ENCODE measurements at places on chromosomes 5 and 9.

DNA sequence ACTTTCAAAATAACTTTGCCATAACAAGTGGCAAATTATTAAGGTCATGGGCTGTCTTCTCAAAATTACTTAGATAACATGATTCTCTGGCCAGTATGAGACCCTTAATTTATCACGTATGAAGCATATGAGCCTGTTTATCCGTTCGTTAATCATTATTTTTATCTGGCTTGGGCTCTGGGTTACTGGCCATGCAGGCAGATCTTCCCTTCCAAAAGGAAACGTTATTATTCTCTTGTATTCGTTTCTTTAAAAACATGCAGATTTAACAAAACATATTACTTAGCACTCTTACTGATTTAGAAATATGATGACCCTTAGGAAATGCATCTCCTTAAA is 148.6 kb downstream of the DOCK8 start:
- DNase-seq: no peak

DNA sequence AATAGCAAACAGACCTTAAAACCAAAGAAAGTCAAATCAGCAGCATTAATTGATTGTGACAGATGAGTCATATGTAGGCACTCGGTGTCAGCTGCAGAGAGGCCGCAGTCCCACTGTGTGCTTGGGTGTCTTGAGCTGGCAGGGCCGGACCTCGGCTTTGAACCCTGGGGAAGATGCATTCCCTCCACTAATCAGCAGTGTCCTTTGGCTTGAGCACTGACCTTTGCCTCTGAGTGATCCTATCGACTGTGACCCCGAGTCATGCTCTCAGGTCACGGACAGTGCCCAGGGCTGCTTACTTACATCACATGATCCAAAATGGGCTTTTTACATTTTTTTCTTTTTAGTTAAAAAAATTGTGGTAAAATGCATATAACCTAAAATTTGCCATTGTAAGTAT is 188.7 kb downstream of the GADD45G start:
- no peak for DNase-seq

DNA sequence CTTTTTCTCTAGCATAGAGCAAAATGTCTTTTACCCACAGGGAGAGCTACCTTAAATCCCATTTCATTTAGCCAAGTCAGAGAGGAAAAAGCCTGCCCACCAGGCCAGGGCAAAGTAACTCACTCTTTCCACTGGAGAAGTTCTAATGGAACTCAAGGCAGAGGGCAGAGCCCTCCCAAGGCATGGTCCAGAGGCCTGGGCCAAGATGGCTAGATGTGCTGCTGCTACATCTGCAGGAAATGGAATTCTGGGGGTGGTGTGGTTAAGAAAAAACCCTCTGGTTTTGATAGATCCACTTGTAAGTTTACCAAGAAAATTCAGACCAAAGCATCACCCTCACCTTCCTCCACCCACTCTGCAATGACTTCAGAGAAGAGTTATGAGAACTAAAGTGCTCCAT is 37.3 kb downstream of the CSF2 start:
- DNase-seq: no peak

DNA sequence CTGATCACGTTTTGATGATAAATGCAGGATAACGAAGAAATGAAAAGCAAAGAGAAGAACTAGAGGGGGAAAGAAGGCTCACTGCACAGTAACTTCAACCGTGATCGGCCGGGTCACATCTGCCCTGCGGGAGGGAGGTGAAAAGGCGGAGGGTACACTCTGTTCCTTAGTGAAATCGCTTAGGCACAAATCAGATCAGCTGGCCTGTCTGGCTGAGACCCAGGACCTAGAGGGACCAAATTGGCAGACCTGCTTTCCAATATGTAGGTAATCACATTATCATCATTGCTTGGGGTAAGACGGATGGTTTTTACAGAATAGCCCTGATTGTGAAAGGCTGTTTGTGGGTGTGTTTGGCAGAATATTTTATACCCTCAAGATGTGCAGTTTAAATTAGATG is 82.2 kb downstream of the SLC28A3 start:
- DNase-seq: no peak

- DNase-seq: no peak
Observed at GRCh38 chr5:95649842-95650620, 3.5 kb downstream of the RFESD start.

DNA sequence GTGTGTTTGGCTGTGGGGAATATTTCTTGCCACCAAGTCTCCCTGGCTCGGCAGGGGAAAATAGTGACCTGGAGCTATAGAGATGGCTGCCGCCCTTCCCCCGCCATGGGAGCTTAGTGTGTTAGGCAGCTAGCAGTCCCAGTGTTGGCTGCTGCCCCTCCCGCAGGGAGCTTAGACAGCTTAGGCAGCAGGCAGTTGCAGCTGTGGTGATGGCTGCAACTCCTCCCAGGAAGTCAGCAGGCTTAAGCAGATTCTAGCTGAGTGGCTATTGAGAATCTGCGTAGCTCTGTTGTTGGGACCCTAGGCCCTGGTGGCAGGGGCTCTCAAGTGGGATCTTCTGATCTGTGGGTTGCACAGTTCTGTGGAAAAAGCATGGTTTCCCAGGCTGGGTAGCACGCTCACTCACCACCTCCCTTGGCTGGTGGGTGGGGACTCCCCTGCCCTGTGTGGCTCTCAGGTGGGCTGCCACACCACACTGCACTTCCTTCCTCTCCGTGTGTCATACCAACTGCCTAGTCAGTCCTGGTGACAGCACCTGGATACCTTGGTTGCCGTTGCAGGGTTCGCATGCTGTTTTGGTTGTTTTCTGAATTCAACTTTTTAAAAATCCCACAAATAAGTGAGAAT is 9.3 kb downstream of the OR1N2 start:
- DNase-seq: peak; percentile 40

DNA sequence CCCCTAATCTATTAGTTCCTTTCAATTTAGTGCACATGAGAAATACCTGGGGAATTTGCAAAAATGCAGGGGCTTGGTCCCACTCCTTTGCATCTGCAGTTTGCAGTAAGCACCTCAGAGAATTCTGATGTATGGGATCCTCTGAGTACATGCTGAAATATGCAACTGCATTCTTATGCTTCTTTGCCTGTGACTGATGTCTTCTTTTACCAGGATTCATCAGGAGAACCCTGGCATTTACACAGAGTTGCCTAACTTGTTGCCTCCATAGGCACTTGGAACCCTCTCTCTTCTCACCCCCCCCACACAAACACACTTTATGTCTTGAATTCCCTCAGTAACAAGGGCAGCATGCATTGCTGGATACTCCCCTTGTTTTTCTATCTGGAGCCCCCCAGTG is 173.1 kb downstream of the KDM4C start:
- DNase-seq: no peak

DNA sequence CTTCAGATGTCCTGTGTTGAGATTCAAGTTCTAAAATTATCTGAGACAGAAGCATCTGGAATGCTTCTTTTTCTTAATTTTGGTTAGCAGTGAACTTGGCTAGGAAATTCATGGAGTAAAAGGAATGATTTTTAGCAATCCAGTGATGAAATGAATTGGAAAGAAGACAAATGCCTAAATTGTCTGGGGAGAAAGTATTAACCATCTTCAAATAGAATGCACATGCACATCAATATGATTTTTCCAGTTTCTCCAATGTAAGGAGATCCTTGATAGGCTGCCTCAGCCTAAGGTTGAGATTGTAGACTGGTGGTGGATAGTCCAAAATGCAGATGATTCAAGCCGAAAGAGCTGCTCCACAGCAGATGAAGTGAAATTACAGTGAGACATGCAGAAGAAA is 106.7 kb downstream of the PCSK5 start:
- DNase-seq: no peak

- no peak for DNase-seq
Observed at GRCh38 chr9:27367175-27367798, 70.3 kb upstream of the EQTN start.

DNA sequence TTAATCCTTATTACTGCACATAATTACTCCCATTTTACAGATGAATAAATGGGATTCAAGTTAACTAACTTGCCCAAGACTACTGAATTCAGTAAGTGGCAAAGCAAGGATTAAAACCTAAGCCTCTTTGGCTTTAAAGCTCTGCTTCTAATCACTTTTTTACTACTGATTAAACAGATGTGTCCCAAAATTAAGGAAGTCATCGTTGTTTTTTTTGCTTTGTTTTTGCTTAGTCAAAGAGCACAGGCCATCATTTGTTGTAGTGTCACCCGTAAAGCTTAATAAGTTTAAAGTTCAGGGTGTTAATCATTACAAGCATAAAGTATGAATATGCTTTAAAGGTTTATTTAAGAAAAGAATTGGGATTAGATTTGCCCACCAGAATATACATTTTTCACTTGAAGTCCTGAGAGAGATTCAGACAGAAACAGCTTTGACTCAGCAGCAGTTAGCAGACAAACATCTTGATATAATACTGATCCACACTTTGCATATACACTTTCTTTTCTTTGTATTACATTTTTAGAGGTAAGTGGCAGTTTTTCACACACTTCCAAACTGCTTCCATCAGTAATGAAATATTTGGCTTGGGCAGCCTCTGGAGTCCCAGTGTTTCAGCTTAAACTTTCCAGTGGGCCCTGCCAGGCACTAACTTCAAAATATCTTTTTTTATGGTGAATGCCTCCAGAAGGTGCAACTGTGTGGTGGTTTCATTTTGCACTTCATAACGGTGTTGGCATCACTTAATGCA is 52.7 kb downstream of the PIK3R1 start:
- DNase-seq: no peak

- DNase-seq: no peak
Observed at GRCh38 chr5:133316346-133317343, 264.8 kb downstream of the HSPA4 start.

GRCh38 chr5:128216860-128217531 is 133.4 kb downstream of the SLC12A2 start:
- DNase-seq: no peak

DNA sequence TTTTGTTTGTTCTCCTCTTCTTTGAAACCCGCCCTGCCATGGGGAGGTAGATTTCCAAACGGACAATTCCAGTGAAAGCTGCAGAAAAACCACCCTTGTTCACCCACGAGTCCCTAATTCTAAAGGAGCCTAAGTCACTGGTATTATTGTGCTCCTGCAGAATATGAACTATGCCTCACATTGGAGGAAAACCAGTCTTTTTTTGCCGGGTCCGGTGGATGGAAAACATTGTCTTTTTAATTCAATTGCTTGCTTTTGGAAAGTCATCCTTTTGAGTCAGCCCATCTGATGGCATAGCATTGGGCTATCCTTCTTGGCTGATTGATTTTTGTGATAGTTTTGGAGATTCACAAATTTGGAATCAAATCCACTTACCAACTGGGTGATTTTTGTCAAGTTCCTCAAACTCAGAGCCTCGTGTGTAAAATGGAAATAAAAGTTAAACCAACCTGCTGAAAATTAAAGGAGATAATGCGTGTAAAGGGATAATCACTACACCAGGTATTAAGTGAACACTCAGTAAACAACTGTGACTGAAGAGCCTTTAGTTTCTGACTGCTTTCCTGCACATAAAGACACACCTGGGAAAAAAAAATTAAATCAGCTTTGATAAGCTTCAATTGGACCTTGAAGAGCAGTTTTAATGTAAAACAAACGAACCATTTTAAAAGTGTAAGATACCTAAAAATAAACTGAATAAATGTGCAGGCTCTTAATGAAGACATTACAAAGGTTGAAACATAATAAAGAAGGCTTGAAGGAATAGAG is 780 bp upstream of the CCNJL start:
- DNase-seq: no peak

DNA sequence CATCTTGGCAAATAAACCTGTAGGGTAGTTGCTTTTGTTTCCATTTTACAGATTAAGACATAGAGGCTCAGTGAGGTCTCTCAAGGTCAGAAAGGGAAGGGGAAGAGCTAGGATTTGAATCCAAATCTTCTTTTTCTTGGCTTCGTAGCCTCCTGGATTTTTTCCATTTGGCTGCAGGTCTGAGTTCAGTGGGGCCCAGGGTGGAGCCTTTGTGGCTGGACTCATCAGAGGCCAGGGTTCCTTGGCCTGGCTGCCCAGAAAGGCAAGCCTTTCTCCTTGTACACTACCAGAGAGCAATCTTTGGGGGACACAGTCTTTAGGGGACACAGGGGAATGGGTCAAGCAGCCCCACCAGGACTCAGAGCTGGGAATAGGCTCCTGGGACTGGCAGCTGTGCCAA is 10.5 kb upstream of the TRAF1 start:
- no peak for DNase-seq

DNA sequence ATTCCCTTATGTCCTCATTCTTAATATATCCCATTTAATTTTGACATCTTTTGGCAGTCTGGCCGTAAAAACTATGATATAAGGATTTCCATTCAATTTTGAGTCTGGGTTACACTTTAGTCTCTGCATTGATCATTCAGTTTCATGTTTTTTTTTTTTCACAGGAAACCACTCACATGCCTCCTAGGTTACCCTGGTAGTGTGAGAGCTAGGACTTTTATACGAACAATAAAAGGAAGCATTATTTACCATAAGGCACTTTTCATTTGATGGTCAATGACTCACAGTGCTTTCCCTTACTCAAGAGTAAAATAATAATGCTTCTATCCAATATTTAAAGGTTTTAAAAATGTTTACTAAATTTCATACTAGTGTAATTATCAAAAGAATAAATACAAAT is 16.4 kb upstream of the DMAC1 start:
- no peak for DNase-seq

- DNase-seq: no peak
Observed at GRCh38 chr5:107669096-107670031, 1.4 kb downstream of the EFNA5 start.

Data from activated CD8-positive, alpha-beta memory T cell treated with anti-CD3 and anti-CD28 coated beads, Interleukin-2, amount 50 U/mL, for 4 hours (primary cell).